HT-29 (cell line): ENCODE measurements at places on chromosomes 11 and 22. TPM values are rescaled to one million over a fixed set of nuclear protein-coding genes. Genes with fewer than 3 reads are reported as not detected.

DNA sequence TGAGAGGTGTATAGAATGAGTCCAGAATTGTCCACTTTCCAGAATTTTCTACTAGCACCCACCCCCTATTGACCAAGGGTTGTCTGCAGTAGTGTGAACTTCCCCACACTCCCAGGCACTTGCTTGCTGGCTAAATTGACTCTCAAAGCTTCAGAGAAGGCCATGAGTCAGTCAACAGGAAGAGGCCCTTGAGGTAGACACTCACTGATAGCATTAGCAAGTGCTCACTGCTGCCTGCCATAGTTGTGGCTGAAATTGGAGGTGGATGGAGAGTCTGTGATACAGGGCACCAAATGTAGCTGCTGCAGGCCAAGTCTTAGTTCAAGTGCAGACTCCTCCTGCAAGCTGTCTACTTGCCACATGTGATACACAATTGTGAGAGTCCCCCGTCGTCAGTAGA is 156.8 kb downstream of the SPON1 start:
- DNase-seq: no peak

DNA sequence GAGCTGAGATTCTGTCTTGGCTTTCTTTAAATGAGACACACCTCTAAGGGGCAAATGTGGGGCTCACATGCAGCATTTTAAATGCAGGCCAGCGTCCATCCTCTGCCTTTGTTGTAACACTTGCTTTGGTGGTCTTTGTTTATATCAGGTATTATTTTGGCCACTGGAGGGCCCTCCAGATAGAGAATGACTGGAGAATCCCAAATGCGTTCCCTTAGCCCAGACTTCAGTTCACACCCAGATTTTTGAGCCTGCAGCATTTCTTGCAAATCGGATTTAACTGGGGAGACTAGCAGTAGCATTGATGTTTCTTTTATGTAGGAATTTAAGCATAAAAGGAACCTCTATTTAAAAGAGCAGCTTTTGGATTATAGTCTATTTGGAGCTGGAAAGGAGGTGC is 200.2 kb upstream of the SORL1-AS1 start:
- DNase-seq: no peak

Gene OR4C45
- total RNA-seq: not detected in 2 replicates

Gene DDX25
- total RNA-seq: not detected in 2 replicates

- no peak for DNase-seq
Measured at GRCh38 chr11:14388352-14388751, 29.4 kb upstream of the RRAS2 start.

Gene OR51B5
- not detected in 2 replicates for total RNA-seq

Gene TCIRG1
- total RNA-seq: 219 and 232 TPM in 2 replicates

Gene PLET1
- not detected in 2 replicates for total RNA-seq

- no peak for DNase-seq
Measured at GRCh38 chr11:115617767-115618166, 113.6 kb upstream of the CADM1 start.

Gene WBP2NL
- total RNA-seq: not detected in 2 replicates

DNA sequence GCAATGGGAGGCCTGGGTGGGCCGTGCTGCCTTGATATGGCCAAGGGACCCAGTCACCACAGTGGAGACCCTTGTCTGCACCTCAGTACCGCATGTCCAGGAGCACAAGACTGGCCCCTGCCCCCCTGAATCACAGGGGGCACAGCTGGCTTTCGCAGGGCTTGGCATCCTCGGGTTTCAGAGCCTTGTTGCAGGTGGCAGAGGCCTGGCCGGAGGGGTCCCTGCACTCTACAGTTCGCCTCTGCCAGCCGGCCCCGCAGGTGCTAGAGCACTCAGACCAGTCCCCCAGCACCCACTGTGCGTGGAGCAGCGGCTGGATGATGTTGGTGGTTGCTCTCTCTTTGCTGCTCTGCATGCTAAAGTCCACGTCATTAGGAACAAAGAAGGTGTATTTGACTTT is 23.0 kb downstream of the ADAMTS8 start:
- no peak for DNase-seq

DNA sequence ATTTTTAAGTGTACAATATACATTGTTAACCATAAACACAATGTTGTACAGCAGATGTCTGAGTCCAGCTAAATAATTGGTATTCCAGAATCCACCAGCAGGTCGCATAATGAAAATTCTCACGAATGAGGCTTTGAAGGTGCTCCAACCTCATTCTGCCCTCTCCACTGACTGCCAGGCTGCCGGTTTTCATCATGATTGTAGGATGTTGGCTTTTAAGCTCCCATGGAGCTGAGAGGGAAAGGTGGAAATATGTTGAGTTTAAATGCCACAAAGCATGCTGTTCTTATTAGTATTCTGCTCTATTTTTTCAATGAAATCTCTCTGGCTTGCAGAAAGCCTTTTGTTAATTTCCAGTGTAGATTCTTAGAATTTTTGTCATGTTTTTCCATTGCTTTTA is 337.2 kb upstream of the DDI1 start:
- peak; percentile 56 for DNase-seq

DNA sequence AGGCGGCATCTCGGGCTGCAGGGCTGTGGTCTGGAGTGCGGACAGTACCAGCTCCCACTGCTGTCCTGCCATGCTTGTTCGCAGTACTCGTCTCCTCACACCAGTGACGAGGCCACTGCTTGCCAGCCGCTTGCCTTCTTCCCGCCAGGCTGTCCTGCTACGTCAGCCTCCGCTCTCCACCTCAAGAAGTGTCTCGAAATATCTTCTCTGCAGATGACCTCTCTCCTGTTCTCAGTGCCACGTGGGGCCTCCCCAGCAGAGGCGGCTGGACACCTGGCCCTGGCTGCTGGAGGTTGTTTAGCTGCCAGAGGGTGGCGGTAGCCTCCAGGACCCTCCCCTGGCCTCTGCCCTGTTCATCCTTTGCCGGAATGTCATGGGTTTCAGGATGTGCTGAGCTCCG is 3.1 kb upstream of the CCDC188 start:
- no peak for DNase-seq

GRCh38 chr11:131693756-131694155 is 323.3 kb downstream of the NTM start:
- no peak for DNase-seq

DNA sequence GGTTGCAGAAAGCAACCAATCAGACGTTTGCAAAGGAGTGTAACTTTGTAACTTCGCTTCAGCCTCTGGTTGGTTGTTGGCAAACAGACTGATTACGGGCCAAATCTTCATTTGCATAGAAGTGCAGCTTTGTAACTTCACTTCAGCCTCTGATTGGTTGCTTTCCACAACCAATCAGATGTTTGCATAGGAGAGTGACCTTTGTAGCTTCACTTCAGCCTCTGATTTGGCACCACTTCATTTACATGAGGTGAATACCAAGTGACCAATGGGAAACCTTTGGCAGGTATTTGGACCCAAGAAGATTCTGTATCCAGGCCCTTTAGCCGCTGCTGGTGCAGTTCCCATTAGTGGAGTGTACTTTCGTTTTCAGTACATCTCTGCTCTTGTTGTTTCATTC is 16.0 kb downstream of the USP47 start:
- no peak for DNase-seq

DNA sequence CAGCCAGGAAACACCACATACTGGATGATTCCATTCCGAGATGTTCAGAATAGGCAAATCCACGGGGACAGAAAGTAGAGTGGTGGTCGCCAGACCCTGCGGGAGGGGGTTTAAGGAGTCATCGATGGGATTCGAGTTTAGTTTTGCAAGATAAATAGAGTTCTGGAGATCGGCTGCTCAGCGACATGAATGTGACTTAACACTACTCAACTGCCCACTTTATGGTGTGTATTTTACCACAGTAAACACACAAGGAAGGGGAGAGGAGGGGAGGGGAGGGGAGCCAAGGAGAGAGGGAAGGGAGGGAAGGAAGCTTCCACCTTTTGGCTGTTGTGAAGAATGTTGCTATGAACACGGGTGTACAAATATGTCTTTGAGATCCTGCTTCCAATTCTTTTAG is 10.4 kb upstream of the ARHGAP8 start:
- no peak for DNase-seq

- DNase-seq: no peak
Measured at GRCh38 chr11:115981814-115982471, 477.7 kb upstream of the CADM1 start.

Gene BIRC3
- 0.94 and 1.4 TPM in 2 replicates for total RNA-seq

DNA sequence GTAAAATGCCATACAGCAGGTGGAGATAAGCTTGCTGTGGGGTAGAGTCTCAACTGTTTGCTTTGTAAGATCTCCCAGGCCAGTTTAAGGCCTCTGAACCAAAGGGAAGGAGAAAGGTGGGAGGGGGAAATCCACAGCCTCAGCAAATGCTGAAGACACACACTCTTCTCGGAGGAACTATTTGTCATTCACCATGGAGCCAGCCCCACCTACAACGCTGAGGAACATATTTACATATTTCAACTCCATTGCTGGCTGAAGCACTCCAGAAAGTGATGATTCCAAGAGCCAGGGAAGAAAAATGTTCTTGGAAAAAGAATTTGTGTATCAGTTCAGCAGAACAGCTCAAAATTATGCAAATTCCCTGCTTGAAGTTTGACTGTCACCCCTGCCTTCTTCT is 6.5 kb downstream of the TENM4 start:
- no peak for DNase-seq

DNA sequence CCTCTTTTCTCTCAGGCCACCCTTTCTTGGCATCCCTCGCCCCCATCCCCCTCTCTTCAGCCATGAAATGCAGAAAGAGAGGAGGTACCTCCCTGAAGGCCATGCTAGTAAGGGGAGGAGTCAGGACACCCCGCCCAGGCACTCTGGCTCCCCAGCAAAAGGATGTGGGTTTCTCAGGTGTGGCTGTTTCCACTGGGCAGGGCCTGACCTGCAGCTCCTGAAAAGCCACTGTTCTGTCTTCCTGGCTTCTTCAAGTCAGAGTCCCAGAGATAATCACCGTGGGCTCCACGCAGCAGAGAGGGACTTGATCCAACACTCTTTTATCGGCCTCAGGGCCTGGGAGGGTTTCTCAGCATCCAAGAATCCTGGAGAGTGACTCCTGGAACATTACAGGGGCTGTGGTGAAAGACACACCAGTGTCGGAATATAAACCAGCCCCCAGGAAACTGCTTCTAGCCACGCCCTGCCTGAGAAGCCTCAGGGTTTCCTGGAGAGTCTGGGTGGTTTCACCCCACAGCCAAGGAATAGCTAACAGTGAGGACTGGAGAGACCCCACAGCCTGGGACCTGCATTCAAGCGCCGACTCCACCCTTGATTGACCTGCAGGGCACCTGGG is 45.7 kb upstream of the TSPAN18 start:
- DNase-seq: no peak

DNA sequence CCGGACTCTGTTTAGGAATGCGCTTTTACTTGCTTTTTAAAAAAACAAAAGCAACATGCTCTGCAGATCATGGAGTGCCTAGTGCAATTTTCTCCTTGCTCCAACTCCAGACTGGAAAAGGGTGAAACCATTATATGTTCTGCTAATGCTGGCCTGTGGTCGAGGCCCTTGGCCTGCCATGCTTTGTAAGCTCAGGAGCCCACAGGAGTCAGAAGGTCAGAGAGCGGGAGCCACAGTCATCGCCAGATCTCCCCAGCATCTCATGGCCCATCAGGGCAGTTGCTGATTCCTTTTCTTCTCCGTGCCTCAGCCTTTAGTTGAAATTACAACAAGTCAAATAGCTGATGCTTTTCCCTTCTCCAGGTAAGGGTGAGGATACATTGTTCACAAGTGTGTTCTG is 80.3 kb downstream of the DDIAS start:
- no peak for DNase-seq

Gene KIF18A
- 7.9 and 8.0 TPM in 2 replicates for total RNA-seq

DNA sequence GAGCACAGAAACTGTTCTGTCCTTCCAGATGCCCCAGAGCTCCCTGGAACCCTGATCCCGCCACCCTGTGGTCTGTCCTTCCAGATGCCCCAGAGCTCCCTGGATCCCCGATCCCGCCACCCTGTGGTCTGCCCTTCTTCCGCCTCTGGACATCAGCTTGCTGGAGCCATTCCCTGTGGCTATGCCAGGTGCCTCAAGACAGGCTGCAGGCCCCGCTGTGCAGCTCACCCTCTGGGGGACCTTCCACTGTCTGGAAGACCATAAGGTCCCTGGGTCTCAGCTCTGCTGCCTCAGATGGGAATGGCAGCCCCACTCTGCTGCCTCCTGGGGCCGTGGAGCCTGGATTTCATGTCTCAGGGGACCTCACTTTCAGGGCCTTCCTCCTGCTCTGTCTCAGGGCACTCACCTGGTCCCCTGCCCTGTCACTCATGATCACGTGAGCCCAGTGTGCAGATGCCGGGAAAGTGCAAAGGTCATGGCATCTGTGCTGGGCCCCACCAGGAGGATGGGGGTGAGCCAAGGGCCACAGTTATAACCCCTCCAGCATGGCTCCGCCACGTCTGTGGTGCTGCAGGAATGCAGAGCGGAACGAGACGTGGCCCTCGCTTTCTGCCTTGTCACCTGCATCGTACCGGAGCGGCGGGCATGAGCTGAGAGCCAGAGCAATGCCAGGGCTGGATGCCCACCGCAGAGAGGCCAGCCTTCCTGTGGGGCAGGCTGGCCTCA is 1520.7 kb downstream of the BRD1 start:
- no peak for DNase-seq

- DNase-seq: no peak
Measured at GRCh38 chr11:68843052-68843561, 1.4 kb upstream of the CPT1A start.

GRCh38 chr22:44605486-44605885 is 96.5 kb upstream of the PRR5 start:
- no peak for DNase-seq

DNA sequence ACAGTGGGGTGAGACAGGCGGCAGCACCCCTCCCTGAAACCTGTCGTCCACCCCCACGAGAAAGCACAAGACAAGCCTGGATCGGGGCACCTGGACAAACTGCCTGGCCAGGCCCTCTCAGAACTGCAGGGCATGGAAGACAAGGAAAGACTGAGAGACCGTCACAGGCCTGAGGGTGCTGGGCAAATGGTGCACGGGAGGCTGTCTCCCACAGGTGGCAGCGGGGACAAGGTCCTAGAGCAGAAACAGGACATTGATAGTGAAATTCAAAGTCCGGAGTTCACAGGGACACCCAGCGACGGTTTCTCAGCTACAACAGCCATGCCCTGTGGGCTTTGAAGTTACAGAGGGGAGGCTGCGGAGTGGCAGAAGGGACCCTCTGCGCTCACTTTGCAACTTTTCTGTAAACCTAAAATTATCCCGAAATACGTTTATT is 20.6 kb downstream of the DRD4 start:
- DNase-seq: no peak

Gene MMP13
- 0.13 TPM in 1 of 2 replicates, not detected in the other for total RNA-seq
